ENCODE measurements at places on chromosomes 12 and 14.

DNA sequence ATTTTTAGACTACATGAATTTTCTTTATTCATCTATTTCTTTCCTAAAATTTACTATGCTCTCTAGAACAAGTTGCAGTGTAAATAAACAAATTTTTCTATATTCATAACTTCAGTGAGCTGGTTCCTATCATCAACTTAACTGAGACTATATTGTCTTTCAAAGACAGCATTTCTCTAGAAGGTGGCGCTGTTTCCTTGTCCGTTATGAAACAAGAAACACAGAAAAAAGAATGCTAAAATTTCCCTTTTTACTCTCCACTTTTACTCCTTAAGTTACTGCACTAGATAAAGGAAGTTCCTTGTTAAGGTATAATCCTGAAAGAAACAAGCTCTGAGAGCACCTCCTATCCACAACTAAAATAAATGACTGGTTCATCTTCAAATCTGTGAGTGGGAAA is 8.2 kb upstream of the CLEC2A start:
- DNase-seq: no peak

DNA sequence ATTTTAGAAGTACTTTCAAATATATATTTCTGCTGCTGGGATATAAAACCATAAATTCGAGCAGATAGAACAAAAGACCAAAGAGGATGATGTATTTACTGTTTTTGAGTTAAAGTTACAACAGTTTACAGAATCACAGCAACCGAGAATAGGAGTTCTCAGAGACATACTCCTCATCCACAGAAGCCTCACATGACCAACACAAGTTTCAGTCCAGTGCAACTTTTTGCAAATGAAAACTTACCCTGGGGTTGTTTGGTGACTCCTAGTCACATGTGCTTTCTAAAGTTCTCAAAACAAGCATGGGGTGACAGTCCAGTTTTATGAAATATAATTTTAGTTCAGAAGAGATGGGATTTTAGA is 117.1 kb downstream of the PRKCH start:
- no peak for DNase-seq

DNA sequence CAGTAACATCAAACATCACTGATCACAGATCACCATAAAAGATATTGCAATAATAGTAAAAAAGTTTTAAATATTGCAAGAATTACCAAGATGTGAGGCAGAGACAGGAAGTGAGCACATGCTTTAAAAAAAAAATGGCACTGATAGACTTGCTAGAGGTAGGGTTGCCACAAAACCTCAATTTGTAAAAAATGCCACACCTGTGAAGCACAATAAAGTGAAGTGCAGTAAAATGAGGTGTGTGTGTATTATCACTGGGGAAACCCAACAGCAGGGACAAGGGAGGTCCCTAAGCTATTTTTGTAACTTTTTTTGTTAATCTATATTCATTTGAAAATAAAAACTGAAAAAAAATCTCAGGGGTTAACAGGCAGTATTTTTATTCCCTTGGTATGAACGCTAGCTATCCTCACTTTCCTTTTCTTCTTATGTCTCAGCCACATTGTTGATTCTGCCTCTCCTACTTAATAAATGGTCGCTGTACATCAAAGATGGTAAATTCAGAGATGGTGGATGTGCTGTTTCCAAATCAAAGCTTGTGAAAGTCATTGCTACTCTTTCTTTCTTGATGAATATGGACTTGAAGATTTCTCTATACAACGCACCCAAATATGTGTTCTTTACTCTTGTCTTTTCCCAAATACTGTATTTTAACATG is 14.0 kb upstream of the KLRD1 start:
- no peak for DNase-seq

GRCh38 chr14:85471156-85471555 is 58.8 kb upstream of the FLRT2 start:
- no peak for DNase-seq

GRCh38 chr12:25014961-25015360 is 66.1 kb upstream of the BCAT1 start:
- DNase-seq: no peak

DNA sequence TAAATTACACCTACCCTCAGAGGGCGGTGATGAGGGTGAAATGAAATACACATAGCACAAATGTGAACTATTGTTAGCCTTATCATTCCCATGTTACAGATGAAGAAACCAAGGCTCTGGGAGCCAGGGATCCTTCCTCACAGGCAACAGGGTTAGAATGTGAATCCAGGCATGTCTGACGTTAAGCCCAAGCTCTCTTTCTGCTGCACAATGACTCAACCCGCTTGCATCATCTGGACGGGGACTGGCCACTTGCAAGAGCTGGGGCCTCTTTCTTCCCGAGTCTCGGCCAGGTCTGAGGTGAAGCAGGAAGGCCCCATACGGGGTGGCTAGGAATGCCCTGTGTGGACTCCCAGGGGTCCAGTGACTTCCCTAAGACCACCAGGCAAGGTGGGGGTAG is 105.2 kb downstream of the RBM19 start:
- no peak for DNase-seq

- DNase-seq: no peak
Measured at GRCh38 chr12:114682785-114683708, 928 bp downstream of the TBX3 start.

DNA sequence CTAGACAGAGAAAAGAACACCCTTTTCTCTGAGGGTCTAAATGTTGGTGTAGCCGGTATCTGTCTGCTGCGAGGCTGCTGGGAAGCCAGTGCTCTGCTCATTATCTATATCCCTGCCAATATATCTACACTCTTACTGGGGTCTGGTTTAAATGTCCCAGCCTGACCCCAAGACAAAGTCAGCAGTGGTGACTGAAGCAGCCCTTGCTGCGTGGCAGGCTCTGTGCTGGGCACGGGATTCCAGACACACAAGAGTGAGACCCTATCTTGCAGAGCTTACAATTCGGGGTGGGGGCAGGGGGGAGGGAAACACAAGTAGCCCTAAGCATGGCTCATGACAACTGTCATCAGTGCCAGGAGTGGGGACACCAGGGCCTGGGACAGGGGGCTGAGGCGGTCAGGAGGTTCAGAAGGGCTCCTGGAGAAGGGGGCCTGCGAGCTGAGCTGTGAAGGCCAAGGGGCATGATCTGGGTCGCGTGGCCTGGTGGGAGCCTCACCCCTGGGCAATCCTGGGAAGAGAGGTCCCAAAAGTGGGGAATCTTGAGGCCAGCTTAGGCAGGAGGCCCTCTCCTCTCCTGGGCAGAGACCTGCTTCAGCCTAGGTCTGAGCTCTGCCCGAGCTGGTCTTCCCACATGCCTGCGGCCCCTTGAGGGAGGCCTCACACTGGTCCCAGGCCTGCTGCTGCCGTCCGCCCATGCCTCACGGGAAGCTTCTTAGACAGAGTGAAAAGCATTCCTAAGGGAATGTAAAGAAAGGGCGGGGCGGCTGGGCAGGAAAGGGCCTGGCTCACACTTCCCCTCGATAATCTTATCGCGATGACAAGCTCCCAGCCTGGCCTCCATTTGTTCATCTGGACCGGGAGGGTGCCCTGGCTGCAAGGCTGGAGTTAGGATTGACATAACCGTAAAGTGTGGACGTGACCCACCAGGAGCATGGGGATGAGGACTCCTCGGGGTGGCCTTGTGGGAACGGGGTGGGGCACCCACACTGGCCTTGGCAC is 7.3 kb upstream of the RCOR1 start:
- DNase-seq: no peak

GRCh38 chr12:119154435-119154818 is 24.3 kb upstream of the HSPB8 start:
- DNase-seq: no peak

- DNase-seq: no peak
Measured at GRCh38 chr12:9731393-9731792, 1.5 kb downstream of the CLECL1 start.

DNA sequence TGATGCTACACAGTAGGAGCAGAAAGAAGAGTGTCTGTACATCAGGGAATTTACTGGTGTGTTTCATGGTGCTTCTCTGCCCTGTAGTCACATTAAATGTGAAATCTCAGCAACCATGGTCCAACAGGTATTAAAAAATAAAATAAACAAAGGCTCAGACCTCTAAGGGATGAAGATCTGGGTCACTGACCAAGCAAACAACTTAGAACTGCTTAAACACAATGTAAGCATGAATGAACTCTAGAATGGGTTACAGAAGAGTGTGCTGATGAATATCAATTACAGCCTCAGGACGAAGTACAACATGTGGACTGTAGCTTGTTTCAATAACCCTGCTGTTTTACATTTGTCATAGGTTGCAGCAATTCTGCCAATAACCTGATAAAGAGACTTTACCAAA is 47.4 kb downstream of the SLC35F4 start:
- no peak for DNase-seq

- DNase-seq: peak; percentile 36
Measured at GRCh38 chr12:76144245-76144549, 59.7 kb upstream of the NAP1L1 start.

DNA sequence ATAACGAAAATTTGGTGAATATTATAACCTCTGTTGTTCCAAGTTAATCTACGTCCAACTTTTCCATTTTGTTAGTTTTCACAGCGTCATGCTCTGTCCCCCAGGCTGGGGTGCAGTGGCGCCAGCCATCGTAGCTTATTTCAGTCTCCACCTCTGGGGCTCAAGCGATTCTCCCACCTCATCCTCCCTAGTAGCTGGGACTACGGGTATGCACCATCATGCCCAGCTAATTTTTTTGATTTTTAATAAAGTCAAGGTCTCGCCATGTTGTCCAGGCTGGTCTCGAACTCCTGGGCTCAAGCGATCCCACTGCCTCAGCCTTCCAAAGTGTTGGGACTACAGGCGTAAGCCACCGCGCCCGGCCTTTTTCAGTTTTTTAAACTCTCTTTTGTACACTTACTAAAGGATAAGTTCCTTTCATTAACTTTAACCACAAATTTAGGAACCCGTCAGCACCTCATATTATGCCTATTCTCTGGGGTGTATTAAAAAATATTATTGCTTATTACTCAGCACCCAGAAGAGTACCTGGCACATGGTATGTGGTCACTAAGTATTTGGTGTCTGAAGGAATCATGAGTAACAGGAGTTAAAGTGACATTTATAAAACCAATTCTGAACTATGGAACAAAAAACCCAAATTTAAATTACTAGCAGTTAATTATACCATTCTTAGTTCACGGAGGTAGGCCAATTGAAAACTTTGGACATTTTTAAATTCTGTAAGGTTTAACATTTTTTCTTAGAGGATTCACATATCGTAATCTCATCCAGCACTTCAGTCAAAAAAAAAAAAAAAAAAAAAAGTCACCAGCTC is 925 bp upstream of the MIPOL1 start:
- no peak for DNase-seq

- DNase-seq: no peak
Measured at GRCh38 chr12:2493086-2493485, 301.7 kb upstream of the FKBP4 start.

DNA sequence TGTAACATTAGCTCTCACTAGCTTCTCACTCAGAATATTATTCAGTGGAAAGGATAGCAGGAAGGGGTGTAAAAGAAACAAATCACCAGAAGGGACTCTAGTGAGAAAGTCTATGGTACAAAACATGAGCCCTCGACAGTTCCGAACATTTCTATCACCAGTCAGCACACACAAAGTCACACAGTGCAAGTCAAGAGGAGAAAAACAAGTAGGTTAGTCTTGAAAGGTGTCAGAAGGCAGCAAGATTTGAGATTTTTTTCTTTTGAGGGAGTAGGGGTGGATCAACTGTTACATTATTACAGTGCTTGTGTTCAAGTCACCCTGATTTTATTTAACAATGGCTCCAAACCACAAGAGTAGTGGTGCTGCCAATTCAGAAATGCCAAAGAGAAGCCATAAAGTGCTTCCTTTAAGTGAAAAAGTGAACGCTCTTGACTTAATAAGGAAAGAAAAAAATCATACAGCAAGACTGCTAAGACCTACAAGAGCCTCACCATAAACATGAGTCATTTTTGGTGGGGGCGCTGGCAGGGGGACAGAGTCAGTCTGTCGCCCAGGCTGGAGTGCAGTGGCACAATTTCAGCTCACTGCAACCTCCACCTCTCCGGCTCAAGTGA is 42.3 kb downstream of the GNS start:
- DNase-seq: no peak

DNA sequence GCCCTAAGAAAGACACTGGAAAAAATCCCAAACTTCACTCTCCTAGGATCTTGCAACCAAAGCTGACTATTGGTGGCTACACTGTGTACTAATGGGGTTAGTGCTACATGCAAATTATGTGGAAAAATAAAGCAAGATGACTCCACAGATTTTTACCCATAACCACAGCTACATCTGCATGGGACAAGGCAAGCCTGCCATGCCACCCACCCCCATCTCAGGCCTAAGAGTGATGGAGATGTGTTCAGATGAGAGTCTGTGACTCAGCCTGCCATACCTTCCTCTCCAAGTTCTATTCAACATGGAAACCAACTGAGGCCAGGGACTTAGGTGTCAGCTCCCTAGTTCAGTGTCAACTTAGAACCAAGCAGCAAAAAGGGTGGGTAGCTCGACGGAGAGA is 206.2 kb downstream of the PELI2 start:
- no peak for DNase-seq

GRCh38 chr12:39237004-39237403 is 205.9 kb downstream of the KIF21A start:
- no peak for DNase-seq

- DNase-seq: no peak
Measured at GRCh38 chr12:23585156-23585781, 364.2 kb downstream of the SOX5 start.

- no peak for DNase-seq
Measured at GRCh38 chr14:77917491-77918201, 117.7 kb downstream of the ADCK1 start.

DNA sequence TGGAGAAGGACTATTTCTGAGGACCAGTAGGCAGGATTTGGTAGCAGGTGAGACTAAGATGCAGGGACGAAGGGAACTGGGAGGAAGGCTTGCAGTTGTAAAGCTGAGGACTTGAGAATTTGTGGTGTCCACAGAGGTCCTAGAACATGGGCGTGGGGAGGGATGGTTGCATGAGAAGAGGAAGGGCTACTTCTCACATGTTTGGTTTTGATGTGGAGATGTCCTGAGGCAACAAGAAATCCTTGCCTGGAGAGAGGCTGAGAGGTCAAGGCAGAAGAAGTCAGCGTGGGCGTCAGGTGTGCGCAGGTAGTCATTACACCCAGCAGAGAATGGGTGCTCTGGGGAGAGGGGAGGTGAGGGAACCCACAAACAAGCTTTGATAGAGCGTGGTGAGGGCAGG is 5.7 kb upstream of the RABGGTA start:
- no peak for DNase-seq

- DNase-seq: no peak
Measured at GRCh38 chr12:14148489-14149270, 167.3 kb upstream of the GRIN2B start.

GRCh38 chr12:851913-852312 is 97.6 kb downstream of the RAD52 start:
- DNase-seq: no peak

DNA sequence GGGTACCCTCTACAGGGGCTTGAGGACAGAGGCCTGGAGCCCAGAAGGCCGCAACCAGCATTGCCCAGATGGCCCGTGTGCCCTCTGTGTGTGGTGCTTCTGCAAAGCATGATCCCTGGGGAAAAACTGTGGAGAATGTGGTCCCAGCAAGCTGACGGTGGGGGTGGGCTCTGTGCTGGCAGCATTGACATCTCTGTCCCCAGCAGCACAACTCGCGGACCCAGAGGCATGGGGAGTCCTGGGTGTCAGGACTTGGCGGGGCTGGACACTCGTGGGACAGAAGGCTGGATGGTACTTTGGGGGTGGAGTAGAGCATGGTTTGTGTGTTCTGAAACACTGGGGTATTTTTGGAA is 4.3 kb downstream of the CLBA1 start:
- DNase-seq: no peak

All from stimulated activated CD8-positive, alpha-beta memory T cell treated with anti-CD3 and anti-CD28 coated beads, Interleukin-15, amount 100 ng/mL, for 4 hours (primary cell).